ENCODE measurements at places on chromosomes 16 and 17.

DNA sequence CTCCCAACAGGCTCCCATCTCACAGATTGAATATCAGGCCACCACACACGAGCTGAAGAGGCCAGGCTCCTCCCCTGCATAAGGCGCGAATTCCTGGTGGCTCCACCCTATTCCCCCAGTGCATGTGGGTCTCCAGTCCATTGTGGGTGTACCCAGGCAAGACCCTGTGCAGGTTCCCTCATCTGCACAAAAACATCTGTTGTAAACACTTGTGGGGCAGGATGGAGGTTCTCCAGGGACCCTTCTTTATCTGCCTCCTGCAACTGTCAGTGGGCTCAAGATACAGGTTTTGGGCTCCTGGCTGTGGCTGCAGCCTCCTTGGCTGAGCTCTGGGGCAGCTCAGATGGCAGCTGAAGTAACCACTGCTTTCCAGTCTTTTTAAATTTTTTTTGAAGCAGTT is 17.6 kb upstream of the LGALS9 start:
- DNase-seq, result no peak

- no peak for DNase-seq
These were observed 123.5 kb upstream of the PLCG2 start for GRCh38 chr16:81655469-81656162.

DNA sequence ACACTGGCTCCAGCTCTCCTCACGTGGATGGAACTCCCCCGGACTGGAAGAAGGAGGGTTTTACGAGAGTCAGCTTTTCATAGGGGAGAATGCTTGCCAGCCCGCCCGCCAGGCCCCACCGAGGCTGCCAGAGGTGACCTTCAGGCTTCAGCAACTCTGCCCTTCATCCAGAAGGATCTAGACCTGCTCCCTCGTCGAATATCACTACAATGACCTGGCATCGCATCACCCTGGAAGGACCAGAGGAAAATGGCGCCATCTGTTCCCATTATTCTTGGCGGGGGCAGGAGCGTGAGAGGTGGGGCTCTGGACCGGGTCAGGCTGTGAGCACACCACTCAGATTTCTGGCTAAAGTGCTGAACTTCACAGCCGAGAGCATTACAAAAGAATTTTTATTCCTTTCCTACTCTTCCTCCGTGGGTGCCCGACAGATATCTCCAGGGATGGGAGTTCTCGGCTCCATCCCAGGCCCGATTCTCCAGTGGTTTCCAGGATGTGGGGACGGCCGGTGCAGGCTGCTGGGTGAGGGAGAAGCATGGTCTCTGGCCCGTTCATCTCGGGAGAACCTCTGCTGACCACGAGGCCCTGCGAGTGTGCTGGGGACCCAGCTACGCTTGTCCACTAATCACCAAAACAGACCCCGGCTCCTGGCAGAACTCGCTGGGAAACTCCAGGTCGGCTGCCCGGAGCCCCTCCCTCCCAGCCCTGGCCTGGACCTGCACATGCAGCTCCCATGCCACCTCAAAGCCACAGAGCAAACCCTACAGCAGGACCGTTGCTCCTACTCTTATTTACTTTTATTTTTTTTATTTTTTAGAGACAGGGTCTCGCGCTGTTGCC is 36.8 kb upstream of the ZNF469 start:
- no peak for DNase-seq

DNA sequence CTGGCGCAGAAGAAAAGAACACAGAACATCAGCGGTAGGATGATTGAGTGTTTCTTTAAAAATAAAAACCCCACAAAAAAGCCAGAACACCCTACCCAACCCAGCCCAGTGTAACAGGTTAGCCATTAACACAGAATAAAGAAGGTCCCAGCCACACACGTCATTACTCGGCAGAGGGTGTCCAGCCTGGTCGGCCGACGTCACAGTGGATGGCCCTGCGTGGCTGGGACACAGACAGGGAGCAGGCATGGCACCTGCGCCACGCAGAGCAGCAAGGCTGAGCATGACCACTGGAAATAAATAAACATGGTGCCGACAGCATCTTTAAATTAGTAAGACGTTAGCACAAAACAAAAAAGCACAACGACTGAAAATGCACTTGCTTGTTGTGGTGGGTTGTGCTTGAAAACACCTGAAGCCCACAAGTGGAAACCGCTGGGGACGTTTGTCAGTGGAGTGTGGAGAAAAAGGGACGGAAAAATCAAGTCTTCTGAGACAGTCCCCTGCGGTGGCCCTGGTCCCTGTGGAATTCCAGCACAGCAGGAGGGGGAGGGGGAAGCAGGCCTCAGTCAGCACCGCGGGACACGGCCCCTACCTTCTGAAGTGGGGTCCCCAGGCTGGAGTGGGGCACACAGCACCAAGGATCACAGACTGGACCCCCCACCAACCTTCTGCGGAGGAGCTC is 39.2 kb downstream of the SLC7A5 start:
- DNase-seq, result no peak

GRCh38 chr17:47227862-47228261 is 18.7 kb downstream of the MYL4 start:
- no peak for DNase-seq

- no peak for DNase-seq
These were observed 19.6 kb upstream of the ATP2A3 start for GRCh38 chr17:3983606-3984484.

DNA sequence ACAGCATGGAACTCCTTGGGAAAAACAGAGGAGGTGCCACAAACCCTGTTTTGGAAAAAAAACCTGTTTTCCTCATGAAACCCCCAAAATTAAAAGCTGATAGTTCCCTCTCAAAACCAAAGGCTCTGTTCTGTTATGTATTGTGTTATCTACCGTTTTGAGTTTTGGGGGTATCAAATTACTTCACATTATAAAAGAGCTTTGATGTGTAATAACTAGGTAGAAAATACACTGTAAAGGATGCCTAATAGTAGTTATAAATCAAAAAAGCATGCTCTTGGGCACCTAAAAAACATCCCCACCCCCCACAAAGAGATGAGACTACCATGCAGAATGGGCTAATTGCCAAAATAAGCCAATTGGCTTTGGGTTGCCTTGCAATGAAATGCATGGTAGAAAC is 30.8 kb downstream of the C16orf54 start:
- DNase-seq, result no peak

GRCh38 chr17:31740611-31741082 is 118.4 kb downstream of the COPRS start:
- DNase-seq, result peak; percentile 79

DNA sequence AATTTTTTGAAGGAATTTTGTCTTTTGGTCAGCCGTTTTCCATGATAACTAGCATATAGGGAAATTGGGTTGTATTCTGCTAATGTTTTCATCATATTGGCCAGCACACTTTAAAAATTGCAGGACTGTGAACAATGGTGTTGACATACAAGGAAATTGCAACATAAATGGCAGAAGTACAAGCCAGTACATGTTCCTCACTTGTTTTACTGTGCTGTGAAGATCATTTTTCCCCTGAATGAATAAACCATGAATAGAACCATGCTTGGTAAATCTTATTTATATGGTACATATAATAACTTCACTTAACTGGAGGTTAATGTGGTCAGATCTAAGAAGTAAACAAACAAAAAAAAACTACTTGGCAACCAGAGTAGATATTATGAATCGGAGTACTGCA is 22.8 kb downstream of the OMG start:
- DNase-seq, result peak; percentile 29

- no peak for DNase-seq
These were observed 3.3 kb downstream of the TPSD1 start for GRCh38 chr16:1258906-1259759.

DNA sequence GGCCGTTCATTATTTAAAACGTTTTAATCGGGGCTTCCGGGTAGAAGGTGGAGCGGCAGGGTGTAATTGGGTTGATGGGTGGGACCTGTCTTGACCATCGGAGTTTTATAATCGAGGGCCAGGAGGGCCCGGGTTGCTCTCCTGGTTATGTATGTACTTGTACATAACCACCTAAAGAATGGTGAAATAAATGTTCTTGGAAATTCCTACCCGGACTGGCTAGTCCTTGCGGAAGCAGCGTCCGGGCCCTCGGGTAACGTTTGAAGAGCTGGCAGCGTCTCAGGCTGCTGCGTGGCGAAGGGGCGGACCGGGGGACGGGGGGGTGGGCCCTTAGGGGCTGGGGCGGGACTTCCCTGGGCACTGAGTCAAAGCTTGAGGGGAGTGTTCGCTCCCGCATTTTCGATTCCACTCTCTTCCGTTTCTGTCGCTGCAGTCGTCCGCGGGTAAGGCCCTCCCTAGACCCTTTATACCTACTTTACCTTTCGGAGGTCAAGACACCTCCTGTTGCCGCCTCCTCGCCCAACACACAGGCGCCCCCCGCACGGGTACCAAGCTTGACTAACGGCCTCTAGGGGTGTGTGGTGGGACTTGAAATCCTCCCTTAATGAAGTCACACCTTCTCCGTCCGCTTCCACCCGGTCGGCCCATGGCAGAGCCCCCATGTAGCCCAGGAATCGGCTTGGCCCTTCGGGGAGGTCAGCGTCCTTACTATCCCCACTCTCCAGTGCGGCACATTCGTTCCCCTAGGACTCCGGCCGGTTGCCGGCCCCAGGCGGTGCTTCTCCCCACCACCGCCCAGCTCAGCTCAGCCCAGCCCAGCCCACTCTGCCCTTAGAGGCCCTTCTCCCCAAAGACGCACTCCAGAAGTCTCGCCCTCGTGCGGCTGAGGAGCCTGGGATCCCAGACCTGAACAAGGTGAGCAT is at the start of gene TMEM106A:
TMEM106A (plus strand) TSS at position 396 of the 923 bp plus-strand sequence. CDS start 1,167 bp downstream, outside the sequence.
- peak; percentile 69 for DNase-seq

GRCh38 chr17:80035937-80036714 is at the start of gene CCDC40:
CCDC40 (plus strand) TSS chr17:80036642; CDS start chr17:80036663, 21 bp downstream.
- peak; percentile 42 for DNase-seq

GRCh38 chr16:87921236-87921773 is 15.0 kb downstream of the CA5A start:
- no peak for DNase-seq

- DNase-seq, result no peak
These were observed 151.2 kb upstream of the TBX2 start for GRCh38 chr17:61248399-61248798.

- DNase-seq, result no peak
These were observed 35.1 kb downstream of the SLC38A8 start for GRCh38 chr16:84007520-84007919.

- no peak for DNase-seq
These were observed 2.0 kb upstream of the CTRB2 start for GRCh38 chr16:75208861-75209505.

GRCh38 chr16:90033387-90033786 is 14.1 kb upstream of the DBNDD1 start:
- no peak for DNase-seq

- no peak for DNase-seq
These were observed 45.5 kb downstream of the CPPED1 start for GRCh38 chr16:12758031-12758669.

GRCh38 chr17:31917065-31917529 is 15.6 kb upstream of the UTP6 start:
- no peak for DNase-seq

- DNase-seq, result no peak
These were observed 7.4 kb upstream of the VAC14 start for GRCh38 chr16:70808371-70808770.

DNA sequence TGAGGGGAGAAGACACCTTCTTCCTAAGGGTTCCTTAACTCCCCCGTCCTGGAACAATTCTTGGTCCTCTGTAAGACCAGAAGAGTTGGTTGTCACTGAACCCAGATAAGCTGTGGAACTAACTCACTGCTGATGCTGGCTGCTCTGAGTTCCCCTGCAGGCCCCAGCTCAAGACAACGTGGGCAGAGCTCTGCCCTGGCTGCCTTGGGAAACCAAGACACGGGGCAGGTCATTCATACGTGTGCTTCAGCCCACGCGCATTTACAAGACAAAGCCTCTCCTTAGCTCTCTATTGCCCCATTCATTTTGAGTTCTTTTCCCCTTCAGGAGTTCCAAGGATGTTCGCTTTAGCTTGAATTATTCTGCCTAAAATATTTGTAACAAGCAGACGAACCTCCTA is 3.4 kb upstream of the NAT9 start:
- no peak for DNase-seq

- no peak for DNase-seq
These were observed 7.7 kb downstream of the ERAL1 start for GRCh38 chr17:28862561-28862960.

GRCh38 chr16:17382949-17383863 is 87.6 kb downstream of the XYLT1 start:
- DNase-seq, result no peak

GRCh38 chr17:79473111-79473875 is 137.6 kb downstream of the RBFOX3 start:
- no peak for DNase-seq

DNA sequence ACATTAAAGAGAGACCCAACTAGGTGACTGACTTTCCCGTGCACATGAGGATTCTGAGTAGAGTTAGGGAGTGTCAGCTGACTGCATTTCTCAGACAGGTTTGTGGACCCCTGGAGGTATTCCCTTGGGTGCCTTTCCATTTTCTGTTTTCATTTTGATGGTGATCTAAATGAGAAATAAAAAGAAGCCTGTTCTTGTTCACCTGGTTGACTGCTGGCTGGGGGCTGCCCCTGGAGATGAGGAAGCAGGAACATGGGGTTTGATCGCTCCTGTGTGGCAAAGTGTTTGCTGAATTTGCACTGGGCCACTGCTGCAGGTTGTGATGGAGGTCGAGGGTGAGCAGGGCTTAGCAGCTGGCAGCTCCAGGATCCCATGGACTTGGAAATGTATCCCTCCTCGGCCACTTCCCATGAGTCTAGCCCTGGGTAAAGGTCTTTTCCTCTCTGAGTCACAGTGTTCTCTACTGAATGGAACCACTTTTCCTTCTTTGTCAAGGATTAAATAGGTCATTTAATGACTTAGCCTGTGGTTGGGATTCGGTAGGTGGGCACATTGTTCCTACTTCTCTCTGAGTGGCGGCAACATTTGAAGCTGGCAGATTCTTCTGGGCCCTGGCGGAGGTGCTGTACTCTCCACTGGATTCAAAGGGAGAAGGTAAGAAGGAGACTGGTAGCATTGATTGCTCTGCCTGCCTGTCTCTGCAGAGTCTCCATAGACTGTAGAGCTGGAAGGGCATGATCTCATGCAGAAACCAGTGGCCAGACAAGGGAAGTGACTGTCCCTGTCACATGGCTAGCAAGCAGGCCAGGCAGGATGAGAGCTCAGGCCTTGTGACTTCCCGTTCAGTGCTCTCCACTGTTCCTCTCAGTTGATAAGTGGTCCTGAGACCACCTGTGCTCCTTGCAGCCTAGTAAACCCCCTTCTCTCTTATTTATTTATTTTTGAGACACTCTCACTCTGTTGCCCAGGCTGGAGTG is 17.9 kb downstream of the SNX29 start:
- DNase-seq, result no peak

DNA sequence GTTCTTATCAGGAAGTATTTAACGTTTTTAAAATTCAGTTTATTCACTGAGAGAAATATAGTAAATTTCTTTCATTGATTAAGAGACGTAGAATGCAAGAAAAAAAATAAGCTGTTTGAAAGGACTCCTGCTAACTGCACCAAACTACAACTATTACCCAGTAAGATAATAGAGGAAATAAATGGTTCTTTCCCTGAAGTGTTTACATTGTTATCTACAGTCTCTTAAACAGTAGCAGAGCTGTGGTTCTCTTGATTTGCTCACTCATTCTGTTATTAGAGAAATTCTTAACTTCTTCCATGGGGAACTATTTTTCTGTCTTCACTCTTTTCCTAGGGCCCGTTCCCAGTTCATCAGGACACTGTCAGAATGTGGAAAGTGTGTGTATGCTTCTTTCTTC is 973.0 kb downstream of the KCNJ2 start:
- no peak for DNase-seq

All from AG09319 (cell line).